ENCODE measurements at places on chromosomes 5 and 9.

- peak; percentile 94 for DNase-seq
These were observed at the start of gene GOLGA2 for GRCh38 chr9:128275198-128276007. TSS of gene GOLGA2 (minus strand) at chr9:128276007. CDS start at chr9:128275976, 31 bp downstream.

- DNase-seq: no peak
These were observed 59.9 kb upstream of the ZNF354A start for GRCh38 chr5:178790371-178790770.

GRCh38 chr9:16352791-16353401, 517.6 kb downstream of the BNC2 start:
- DNase-seq: no peak

DNA sequence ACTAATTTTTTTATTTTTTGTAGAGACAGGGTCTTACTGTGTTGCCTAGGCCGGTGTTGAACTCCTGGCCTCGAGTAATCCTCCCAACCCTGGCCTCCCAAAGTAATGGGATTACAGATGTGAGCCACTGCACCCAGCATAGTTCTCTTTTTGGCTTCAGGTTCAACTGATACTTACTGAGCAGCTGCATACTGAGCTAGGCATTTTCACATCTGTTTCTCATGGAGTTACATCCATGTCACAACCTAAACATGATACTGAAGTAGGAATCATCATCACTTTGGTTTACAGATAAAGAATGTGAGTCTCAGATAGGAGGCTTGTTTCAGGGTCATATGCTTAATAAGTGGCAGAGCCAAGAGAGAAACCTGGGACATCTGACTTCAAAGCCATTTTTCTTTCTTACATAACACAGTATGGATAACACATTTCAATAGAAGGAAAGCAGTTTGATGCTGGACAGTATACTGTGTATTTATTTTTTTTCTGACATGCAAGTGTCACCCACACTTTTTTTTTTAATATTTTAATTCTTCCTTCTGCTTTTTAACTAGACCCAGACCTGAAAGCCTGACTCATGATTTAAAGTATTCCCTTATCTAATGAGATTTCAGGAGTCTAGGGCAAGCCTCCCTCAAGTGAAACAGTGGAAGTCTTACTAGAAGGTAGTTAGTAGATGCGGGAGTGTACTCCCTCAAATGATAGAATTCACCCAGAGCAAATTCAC, 90.8 kb downstream of the HACD4 start:
- no peak for DNase-seq

GRCh38 chr9:35852267-35852815, 17.9 kb downstream of the OR13J1 start:
- DNase-seq: no peak

- DNase-seq: no peak
These were observed 151.8 kb upstream of the ADRA1B start for GRCh38 chr5:159764283-159765134.

DNA sequence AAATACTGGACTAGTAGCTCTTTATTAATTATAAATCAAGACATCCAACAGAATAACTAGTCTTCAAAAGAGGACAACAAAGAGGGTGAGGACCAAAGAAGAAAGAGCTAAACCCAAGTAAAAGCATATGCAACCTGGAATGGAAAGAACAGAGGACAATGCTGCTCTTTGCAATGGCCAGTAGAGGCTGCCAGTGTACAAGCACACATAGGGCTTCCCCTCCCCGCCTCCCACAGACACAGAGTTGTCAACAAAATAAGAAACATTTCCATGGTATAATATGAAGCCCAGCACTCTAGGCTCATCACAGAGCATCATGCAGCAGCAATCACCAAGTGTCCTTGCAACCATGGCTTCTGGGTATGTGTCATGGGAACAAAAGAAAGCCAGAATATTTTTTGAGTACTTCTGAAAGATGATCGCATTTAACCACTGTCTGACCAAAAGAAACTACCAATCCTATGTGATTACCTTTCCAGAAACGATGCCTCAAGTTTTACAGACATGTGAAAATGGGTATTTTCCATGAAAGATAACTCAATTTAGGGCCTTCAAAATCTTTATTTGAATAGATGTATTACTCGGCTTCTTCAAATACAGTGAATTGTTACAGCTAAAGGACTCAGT, 58.1 kb downstream of the RFX3 start:
- peak; percentile 28 for DNase-seq

- no peak for DNase-seq
These were observed 464.5 kb upstream of the SMARCA2 start for GRCh38 chr9:1550636-1551035.

GRCh38 chr5:116097301-116097700, 12.5 kb downstream of the COMMD10 start:
- no peak for DNase-seq

DNA sequence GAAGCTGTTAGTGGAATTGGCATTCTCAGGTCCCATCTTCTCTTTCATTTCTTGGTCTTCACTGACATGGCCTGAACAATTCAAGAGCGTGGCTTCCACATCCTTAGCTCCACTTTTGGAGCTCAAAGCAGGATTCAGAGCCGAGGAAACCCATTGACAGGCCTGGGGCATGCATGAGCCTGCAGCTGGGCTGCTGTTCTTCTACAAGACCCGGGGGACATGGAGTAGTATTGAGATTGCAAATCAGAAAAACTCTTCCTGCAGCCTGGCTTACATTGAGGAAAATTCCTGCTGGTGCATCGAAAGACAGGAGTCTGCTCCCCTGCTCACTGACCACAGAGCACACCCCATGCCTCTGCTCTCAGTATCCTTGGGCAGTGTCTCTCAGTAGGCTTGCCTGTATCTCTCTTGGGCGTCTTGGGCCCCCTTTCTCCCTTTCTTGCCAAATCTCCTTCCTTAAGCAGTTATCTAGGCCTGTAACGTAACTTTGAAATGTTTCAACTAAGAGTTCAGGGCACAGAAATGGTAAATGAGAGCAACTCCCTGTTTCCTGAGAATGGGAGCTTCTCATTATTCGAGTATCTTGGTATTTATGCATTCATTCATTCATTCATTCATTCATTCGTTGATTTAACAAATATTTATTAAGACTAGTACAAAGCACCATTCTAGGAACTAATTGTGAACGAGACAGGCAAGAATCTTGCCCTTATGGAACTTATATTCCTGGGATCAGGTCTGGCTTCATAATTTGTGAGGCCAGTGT, 603.6 kb upstream of the CLINT1 start:
- DNase-seq: no peak

GRCh38 chr5:55925712-55926111, 69.1 kb downstream of the IL6ST start:
- DNase-seq: peak; percentile 6

DNA sequence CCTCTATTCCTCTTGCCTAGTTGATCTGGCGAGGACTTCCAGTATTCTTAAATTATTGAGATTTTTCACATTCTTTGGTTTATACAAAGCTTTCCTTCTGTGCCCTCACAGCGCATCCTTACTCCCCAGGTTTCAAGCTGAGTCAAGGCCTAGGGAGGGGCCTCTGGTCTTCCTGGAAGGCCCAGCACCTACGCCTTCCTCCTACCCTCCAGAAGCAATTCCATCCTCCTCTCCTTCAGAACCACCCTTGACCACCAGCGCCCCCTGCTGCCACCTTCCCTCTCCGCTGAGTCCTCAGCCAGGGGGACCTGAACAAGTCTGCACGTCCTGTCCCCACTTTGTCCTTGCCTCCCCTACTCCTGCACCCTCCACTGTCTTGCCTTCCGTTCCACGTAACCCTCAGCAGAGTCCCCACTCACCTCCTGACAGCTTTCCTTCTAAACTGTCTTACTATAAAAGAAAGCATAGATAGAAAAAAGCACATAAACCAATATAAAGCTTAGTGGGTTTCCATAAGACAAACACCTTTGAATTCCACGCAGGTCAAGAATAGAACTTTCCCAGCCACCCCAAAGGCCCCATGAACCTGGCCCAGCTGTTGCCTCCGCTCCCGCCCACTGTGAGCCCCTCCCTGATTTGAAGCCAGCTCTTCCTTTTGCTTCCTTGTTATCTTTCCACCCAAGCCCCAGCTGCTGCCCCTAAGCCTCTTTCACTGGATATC, 63.0 kb upstream of the CTSL start:
- peak; percentile 95 for DNase-seq

DNA sequence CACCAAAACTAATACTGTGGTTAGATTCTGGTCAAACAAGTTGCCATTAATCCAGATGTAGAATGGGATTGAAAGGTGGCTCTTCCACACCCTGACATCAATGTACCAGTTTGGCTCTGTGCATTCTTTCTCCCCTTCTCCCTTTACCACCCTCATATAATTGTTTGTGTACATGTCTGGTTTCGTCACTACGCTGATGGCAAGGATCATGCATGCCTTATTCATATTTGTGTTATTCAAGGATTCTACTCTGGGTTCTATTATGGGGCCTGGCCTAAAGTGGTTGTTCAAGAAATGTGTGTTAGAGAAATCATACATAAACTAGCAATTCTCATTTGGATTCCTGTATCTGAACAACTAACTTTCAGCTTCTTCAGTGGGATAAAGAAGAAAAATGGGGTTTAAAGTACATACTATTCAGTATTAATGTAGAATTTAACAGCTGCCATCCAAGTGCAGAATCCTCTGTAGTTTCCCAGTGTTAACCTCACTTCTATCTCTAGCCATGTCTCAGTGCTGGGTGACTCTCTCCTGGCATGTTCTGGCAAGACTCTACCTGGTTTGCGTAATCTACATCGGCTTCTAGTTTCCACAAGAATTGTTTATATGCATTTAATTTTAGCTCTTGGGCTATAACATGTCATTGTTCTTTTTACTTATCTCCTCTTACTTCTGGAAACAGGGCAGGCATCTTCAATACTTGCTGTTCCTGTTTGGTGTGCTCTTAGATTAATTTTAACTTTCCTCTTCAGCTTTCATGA, 27.9 kb upstream of the CDKN2B start:
- DNase-seq: no peak

DNA sequence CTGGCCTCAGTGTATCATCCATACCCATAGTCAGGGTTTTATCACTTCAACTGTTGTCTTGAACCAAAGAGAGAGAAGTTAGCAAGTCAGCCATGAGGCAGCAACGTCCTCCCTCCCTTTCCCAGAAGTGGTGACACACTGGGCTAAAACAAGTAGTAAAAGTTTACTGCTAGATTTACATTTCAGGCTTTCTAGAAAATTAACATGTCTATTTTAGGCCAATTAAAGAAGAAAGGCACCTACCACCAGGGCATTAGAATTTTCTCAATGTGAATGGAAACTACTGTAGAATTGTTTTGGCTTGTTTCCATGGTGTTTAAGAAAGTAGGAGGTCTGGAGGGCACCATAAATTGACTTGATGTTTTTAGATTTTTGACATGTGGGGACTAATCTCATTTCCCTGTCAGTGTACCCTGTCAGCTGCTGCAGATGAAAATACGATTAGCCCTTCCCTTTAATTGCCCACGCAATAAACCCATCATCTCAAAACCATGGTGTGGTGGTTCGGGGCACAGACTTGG, 121.8 kb upstream of the ELL2 start:
- no peak for DNase-seq

DNA sequence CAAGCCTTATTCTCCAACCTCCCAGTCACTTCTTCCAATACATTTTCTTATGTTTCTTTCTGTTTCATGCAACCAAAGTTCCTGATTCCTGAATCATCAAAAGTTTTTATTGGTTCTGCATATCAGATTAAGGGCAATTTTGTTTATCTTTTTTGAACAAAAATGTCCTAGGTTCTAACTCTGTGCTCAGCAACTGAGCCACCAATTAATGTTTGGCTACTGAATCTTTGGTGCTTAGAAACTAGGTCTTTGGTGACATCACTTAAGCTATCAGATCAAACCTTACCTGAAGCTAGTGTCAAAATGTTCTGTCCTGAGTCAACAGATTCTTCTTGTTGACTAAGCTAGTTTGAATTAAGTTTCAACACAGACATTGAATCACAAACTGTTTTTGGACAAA, 56.1 kb downstream of the FGF18 start:
- DNase-seq: no peak

GRCh38 chr5:112356178-112356956, 62.7 kb downstream of the EPB41L4A start:
- DNase-seq: no peak

DNA sequence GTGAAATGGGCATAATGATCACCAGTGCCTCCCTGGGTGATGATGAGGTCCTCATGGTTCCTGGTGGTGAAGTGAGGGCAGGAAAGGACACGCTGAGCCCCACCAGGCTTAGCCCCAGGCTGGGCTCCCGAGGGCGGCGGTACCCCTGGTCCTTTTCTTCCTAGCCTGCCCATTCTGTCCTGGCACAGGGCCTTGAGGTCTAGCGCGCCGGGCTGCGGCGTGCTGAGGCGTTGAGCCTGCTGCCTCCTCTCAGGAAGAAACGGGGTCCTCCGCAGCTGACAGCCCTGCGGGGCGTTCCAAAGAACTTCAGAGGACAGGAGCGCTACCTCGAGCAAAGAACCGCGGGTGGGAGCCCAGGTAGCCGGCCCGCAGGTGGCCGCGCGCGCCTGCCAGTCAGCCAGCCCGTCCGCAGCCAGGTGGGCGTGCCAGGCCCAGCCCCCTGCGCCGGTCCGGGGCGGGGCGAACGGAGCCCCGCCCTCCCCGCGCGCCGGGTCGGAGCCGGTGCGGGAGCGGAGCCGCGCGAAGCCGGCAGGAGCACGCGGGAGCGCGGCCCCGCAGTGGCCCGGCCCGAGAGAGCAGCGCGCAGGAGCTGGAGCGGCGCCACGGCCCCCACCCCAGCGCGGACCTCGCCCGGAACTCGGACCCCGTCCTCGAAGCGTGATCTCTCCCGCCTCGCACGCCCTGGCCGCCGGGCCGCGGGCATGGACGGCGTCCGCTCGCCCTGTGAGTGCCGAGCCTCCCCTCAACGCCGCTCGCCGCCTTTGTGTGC, at the start of gene WNK2:
WNK2 (plus strand) TSS at position 477 of the 769 bp plus-strand sequence. CDS start 791 bp downstream, outside the sequence.
- DNase-seq: peak; percentile 99

- DNase-seq: no peak
These were observed 64.7 kb upstream of the LPAR1 start for GRCh38 chr9:111102793-111103464.

GRCh38 chr9:117145811-117146490, 268.9 kb downstream of the ASTN2 start:
- DNase-seq: no peak

- DNase-seq: no peak
These were observed 41.9 kb downstream of the TJP2 start for GRCh38 chr9:69215774-69216485.

GRCh38 chr5:66602621-66603020, 6.4 kb downstream of the MAST4 start:
- DNase-seq: no peak

DNA sequence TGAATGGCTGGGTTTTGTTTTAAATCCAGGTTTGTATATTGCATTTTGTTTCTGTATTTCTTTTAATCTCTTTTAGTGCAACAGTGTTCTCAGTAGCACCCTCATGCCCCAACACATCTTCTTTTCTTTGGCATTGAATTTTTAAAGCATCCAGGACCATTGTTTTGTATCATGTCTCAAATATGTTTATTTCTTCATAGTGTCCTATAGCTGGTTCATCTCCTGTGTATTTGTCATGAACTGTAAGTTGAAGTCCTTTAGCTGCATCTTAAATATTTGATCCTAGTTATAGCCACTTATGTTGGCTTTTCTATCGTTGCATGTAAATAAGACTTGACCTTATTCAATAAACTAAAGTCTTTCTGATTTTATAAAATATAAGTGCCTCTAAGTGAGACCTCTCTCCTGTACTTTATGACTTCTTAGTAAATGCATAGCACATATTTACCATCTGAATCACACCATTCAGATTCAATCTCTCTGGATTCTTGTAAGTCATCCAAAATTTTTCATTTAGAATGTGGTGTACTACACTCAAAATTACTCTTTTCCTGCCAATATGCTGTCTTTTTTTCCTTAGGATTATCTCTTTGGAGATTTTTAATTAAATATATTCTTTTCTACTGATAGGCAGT, 21.0 kb upstream of the ERCC6L2 start:
- no peak for DNase-seq

Data from H7 (cell line).